ENCODE measurements at places on chromosomes 7 and 10.

DNA sequence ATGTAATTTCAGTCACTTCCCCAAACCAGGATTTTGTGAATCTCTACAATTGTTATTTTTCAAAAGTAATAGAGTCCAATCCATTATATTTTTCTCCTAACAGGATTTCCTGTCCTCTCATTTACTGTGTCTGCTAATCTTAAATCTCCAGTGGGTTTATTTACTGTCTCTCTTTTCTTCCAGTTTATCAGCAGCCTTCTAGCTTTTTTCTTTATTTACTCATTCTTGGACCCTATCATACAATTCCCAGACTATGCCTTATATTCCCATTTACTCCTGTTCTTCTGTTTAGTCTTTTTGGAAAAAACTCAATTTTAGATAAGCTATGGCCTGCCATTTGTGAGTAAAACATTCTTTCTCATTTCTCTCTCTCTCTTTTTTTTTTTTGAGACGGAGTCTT is 94.7 kb downstream of the STK31 start:
- no peak for DNase-seq

DNA sequence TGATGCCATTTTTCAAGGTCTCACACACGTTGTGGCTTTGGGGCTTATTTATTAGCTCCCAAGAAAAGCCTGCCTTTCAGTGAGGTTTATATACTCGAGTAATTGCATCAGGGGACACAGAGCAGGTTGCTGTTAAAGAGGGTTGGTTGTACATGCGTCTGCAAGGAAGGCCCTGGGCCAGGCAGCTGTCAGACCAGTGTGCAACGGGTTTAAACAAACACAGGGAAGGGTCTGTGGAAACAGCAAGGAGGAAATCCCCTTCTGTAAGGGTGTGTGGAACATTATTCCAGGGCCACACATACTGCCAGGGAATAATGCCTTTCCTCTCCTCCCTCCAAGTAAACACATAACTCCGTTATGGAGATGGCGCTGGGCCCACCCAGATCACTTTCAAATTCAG is 1.7 kb upstream of the CHST15 start:
- no peak for DNase-seq

GRCh38 chr10:81116201-81116600 is 578.5 kb downstream of the SH2D4B start:
- DNase-seq: no peak

GRCh38 chr7:22016507-22016906 is 70.8 kb upstream of the CDCA7L start:
- peak; percentile 56 for DNase-seq

DNA sequence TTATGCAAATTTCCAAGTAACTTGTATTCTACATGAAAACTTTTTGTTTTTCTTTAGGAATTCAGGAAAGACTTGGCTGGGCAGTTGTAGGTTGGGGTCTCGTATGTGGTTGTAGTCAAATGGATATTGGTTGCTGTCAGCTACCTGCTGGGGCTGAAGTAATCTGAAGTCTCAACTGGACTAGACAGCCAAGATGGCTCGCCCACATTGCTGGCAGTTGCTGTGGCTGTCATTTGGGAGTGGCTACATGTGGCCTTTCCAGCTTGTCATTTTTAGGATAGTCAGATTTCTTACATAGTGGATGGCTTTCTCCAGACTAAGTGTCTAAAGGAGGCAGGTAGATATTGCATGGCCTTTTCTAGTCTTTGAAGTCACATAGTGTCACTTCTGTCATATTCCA is 32.6 kb downstream of the EXOC6 start:
- DNase-seq: no peak

- no peak for DNase-seq
Observed at GRCh38 chr10:31771331-31771831, 157.2 kb downstream of the ARHGAP12 start.

DNA sequence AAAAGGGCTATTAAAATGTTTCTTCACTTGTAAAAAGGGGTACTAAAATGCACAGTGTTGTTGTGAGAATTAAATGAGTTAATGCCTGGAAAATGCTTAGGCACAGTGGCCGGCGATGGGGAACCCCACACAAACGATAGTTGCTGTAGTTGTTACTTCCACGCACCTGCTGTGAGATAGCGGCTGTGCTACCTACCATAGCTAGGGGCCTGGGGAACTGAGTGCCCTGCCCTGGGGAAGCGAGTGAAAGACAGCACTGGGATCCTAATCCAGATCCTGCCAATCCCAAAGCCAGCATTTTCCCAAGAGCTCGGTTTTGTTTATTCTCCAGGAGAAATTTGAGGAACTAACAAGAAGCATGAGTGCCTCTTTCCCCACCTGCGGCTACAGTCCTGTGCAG is 27.8 kb downstream of the DDC start:
- DNase-seq: no peak

GRCh38 chr7:158053183-158053915 is 534.3 kb downstream of the PTPRN2 start:
- no peak for DNase-seq

DNA sequence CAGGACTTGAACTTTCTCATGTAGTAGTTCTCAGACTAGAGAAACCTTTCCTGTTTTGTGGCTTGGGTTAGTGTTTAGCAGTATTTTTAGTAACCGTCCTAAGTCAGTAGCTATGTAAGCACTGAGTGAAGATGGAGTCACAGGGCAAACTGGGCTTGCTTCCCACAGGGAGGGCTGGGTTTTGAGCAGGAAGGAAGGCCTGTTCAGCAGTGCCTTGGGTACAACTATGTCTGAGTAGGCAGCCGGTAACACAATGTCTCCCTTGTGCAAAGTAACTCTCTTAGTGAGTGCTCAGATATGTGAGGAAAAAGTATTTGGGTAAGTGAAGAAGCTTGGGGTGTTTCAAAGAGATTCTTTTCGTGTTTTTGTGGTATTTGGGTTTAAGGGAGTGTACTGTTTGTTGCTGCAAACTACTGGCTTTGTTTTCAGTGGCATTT is 96.4 kb downstream of the CCSER2 start:
- DNase-seq: no peak

DNA sequence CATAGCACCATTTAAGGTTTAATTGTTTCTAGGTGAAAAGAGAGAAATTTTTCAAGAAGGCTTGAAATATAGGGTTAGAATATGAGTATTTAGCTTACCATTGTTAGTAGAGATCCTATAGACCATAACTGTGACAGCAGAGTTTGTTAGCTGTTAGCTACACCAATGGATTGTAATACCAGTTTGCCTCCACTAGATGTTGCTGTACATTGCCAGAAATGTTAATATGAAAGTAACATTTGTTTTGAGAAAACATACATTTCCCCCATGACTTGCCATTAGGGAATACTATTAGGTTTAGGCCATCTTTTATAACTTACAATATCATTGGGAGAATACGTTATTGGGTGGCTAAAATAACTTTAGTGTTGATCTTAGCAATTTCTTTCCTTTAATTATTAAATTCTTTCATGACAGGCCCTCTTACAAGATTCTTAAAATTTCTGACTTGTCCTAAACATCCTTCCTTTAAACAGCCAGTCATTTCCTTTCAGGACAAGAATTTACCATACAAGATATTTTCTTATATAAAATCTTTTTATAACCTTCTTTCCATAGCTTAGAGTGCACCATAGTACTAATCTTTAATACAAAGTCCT is 39.5 kb downstream of the ZNF117 start:
- DNase-seq: peak; percentile 45

DNA sequence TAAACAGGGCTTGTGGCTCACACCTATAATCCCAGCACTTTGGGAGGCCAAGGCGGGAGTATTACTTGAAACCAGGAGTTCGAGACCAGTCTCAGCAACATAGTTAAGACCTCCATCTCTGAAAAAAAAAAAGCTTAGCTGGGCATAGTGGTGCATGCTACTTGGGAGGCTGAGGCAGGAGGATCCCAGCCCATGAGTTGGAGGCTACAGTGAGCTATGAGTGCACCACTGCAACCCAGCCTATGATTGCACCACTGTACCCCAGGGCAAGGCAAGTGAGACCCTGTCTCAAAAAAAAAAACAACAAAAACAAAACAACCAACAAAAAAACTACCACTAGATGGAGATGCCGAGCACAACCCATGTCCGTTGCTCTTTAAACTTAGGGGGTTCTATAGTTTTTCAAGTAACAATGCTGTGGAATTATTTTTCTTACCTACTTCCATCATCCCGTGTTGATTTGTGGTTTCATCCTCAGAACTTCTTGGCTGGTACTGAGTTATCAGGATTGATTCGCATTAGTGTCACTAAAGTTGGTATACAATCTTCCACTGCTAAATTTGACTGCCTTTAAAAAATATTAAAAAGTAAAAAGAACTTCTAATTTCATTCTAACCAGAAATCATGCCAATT is 12.2 kb upstream of the REPIN1 start:
- peak; percentile 66 for DNase-seq
